ENCODE measurements at places on chromosomes 2 and 18.
A peak's percentile ranks its signal among the peaks of the same experiment; 100 is the strongest.

DNA sequence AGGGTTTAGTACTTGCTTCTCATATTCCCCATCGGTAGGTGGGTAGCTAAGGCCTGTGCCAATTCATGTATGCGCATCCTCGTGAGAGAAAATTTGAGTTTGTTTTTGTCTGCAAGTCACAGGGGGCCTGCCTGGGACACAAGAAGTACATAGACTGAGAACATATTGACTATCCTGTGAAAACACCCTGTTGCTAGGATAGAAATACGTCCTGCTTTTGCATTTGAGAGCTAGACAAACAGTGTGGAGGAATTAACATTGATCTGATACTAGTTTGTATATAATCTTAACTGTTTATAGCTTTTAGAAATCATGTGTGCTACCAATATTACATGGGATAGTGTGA lies 10.9 kb downstream of the WDR7 start:
- DNase-seq: no peak

GRCh38 chr2:145739681-145740080 lies 1219.8 kb upstream of the ZEB2 start:
- DNase-seq: no peak

DNA sequence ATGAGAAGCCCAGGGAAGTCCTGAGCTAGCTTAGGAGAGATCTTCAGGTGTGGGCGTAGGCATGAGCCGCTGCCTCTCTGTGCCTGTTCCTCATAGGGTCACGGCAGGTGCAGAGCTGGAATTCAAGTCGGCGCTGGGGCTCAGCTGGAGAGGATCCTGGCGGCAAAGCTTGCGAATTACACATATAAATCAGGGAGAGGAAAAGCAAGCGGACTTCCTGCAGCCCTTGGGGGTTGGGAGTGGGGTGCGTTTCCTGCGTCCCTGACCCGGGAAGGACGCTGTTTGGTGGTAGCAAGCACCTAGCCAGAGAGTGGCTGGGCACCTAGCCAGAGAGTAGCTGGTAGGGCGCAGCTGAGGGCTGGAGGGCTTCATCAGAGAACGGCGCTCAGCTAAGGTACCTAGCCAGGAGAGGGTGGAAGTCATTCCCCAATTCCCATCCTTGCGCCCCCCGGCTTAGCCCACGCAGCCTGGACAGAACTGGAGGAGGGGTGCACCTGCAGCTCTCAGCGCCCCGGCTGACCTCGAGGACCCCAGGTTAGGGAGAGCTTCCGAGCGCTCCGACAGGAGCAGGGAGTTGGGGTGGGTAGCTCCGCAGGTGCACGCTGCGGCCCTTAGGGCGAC lies 459 bp upstream of the EFR3B start:
- DNase-seq: peak; percentile 87

DNA sequence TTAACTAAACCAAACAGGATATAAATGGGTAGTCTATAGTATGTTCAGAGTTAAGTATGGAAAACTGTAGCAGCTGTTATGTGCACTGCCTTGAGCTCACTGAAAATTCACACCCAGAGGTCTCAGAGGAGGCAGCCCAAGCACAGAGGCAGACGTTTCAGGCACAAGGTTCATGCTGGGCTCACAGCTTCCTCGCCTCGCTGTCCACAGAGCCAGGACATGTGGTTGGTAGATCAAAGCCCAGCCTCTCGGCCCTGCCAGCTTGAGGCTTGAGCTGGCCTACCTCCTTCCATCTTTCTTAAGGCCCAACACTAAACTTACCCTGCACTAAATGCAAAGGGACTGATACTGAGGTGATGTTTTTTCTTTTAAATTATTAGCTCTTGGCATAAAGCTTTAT lies 43.7 kb downstream of the PRELID3A start:
- DNase-seq: no peak

- no peak for DNase-seq
Measured at GRCh38 chr2:118237451-118237850, 149.2 kb downstream of the INSIG2 start.

GRCh38 chr2:104025295-104025694 lies 828.6 kb upstream of the POU3F3 start:
- DNase-seq: no peak

GRCh38 chr2:130915149-130915548 lies 78.4 kb downstream of the ARHGEF4 start:
- DNase-seq: no peak
